Fibroblast of gingiva (primary cell): ENCODE measurements at places on chromosomes 11 and 22.
A peak's percentile ranks its signal among the peaks of the same experiment; 100 is the strongest.

GRCh38 chr22:44214764-44215163 is 34.0 kb downstream of the PARVG start:
- no peak for DNase-seq

- no peak for DNase-seq
Observed at GRCh38 chr11:100994966-100995365, 134.6 kb downstream of the PGR start.

DNA sequence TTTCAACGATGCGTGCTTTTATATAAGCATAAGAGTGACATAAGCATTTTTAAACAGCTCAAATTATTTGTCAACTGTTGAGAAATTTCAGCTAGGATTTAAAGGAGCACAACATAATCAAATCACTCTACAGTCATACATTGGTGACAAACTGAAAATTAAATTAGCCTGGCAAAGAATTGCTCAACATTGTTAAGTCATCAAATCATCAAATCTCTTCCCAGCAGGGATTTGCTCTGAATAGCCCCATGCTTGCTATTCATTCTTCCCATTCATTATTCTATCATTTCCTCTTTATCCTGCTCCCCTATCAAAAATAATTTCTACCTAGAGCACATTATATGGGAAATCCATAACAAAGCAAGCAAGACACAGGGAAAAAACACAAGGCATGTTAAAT is 198.7 kb upstream of the LUZP2 start:
- no peak for DNase-seq

GRCh38 chr22:25829237-25829636 is 87.2 kb downstream of the MYO18B start:
- DNase-seq, result no peak

- peak; percentile 83 for DNase-seq
Observed at GRCh38 chr22:32622004-32622743, 147.6 kb downstream of the FBXO7 start.

- DNase-seq, result no peak
Observed at GRCh38 chr11:33691066-33691864, 9.4 kb downstream of the C11orf91 start.

DNA sequence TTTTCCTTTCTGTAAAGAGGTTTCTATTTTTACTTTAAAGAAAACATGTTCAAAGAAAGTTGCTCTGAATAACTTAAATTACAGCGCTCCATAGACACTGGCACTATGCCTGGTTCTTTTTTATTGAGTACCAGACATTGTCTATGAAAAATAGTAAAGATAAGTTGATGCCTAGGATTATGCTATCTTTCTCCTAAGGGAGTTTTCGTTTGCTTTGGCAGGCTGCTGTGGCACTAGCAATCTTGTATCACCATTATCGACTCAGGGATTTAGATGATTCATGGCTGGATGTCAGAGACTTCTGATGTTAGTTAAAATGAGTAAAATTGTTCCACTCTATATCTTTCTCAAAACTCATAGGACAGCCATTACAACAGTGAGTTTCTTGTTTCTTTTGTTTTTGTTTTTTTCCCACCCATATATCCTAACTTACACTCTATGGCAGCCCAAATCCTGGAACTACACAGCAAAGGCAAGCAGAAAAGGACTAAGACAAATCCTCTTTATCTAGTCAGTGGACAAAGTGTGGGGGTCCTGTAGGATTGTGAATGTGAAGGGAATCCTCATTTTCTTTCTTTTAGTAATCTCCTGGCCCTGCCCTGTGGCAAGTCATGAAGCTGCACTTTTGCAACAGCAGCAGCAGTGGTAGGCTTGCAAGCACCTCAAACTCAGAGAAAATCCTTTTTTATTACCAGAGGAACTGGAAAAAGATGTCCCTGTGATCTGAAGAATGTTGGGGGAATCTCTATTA is 20.7 kb downstream of the SLN start:
- no peak for DNase-seq

DNA sequence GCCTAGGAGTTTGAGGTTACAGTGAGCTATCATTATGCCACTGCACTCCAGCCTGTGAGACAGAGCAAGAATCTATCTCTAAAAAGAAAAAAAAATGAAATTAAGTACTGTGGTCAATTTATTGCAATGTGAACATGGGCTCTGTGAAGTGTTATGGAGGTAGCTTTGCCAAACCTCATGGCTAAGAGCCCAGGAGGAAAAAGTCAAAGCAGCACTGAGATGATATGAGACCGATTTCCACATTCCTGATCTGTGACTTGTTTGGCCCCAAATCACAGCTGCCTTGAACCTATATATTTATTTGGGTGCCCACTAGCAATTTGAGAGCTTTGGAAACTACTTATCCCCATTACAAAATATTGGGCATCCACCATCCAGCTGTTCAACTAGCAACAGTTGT is 29.8 kb upstream of the TMEM135 start:
- peak; percentile 69 for DNase-seq

DNA sequence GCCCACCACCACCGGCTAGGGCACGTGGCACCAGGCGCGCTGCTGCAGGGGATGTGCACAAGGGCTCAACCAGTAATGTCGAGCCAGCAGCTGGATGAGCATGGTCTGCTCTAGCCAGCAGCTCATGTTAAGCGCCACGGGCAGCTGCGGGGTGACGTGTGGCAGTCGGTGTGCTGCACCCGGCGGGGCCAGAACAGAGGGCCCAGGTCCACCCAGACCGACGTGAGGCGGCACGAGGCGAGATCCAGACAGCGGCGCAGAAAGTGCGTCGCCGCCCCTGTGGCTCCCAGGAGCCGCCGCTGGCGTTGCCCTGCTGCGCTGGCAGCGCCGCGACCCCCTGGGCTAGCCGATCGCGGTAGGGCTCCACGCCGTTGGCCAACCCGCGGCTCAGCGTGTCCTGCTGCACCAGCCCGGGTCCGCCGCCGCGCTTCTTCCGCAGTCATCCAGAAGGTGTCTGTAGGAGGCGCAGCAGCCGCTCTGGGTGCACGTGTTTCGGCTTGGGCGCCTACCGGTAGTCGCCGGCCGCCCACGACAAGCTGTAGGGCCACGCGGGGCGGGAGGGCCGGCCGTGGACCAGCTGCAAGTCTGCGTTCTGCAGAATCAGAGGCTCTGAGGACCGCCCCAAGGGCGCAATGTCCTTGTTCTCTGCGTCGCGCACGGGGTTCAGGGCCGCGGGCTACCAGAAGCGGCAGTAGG is 4.6 kb upstream of the GALR3 start:
- peak; percentile 46 for DNase-seq

DNA sequence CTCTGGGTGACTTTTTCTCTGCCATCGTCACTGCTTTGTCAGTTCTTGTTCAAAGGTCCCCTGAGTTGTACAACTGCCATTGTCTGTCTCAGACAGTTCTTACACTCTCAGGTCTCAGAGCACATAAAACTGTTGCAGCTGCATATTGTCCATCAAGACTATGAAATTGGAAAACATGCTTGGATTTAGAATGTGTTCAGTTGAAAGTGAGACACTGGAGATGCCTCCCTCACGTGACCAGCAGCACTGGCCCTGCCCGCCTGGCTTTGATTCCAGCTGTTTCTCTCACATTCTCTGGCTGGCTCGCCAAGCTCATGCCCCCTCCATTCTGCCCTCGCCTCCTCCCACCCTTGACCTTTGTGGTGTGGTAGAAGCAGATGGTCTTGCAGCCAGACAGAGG is 244.2 kb downstream of the NTM start:
- no peak for DNase-seq

GRCh38 chr22:50696799-50697561 is 24.4 kb downstream of the SHANK3 start:
- DNase-seq, result no peak

DNA sequence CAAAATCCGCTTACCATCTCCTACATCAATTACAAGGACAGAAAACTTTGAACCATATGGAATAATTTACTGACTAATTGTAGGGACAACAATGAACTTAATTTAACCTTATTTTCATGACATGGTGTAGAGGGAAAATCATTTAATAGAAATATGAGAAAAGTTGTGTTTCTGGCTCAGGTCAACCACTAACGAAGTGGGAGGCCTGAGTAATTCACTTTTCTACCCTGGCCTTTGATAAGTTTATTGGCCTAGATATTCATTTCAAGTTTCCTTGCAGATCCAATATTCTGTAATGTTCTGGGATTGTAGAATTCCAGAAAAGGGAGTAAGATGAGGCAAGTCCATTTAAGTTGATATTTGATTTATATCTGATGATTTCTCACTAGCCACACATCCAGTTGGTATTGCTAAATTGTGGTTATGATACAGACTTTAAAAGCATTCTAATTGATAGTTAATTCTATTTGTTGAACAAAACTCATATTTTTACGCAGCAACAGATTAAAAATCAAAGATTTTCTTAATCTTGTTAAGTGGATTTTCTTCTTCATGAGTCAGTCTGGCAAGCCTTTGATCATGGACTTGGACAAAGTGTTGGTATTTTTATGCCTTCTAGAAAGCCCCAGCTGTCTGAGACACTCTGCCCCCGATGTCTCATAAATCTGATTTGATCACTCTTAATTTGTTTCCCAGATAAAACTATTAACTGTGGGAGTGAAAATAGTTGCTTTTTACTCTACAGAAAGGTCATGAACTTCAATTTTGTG is 336.5 kb downstream of the TMEM135 start:
- no peak for DNase-seq

DNA sequence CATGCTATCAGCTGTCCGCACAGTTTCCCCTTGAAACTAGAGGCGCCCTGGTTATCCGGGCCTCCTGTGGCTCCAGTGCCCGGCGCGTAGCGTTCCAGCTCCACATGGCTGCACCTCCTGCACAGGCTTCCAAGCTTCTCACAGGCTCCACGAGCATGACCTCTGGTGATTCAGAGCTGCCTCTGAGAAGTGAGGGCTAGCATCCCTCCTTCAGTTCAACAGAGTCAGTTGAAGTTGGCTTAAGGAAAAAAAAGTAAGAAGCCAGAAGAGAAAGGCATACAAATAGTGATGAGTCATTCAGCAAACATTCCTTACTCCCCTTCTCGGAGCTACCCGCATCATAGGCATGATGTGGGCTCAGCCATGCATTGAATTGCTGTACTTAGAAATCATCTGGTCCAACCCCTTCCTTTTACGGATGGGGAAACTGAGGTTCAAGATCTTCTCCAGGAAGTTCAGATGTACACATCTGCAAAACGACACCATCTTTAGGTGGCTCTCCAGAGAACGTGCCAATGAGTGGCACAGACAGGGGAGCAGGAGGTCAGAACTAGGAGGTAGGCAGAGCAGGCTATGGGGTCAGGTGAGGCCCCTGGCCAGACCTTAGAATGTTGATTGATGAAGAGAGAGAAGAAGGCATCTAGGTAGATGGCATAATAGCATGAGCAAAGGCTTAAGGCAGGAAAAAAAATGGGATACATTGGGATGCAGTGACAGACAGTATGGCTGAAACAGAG is 216.3 kb upstream of the TBCEL start:
- peak; percentile 30 for DNase-seq

- no peak for DNase-seq
Observed at GRCh38 chr11:116035977-116036376, 531.8 kb upstream of the CADM1 start.

GRCh38 chr11:64180891-64181290 is 5.1 kb upstream of the STIP1 start:
- DNase-seq, result no peak

DNA sequence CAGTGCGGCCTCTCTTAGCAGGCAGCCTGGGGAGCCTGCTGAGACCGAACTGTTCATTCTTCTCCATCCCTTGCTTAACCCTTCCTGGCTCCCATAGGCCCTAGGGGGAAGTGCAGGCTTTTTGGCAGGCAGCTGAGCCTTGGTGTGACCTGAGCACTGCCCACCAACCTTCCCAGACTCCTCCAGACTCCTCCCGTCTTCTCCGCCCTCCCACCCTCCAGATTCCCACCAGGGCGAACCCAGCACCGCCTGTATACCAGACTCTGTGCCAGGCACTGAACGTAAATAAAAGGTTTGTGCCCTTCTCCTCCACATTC is 7.9 kb downstream of the RELT start:
- no peak for DNase-seq

GRCh38 chr22:43859176-43859575 is 3.1 kb downstream of the SULT4A1 start:
- no peak for DNase-seq

GRCh38 chr22:26977741-26978376 is 320.5 kb downstream of the MIAT start:
- DNase-seq, result no peak

DNA sequence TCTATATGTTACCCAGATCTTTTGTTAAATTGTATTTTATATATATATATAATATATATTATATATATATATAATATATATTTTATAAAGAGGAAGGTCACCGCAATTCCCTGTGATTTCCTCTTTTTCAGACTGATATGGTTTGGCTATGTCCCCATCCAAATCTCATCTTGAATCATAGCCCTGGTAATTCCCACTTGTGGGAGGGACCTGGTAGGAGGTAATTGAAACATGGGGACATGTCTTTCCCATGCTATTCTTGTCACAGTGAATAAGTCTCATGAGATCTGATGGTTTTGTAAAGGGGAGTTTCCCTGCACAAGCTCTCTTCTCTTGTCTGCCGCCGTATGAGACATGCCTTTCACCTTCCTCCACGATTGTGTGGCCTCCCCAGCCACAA is 157.6 kb downstream of the RAB38 start:
- DNase-seq, result no peak

- no peak for DNase-seq
Observed at GRCh38 chr22:30280505-30280904, 8.8 kb downstream of the CASTOR1 start.

DNA sequence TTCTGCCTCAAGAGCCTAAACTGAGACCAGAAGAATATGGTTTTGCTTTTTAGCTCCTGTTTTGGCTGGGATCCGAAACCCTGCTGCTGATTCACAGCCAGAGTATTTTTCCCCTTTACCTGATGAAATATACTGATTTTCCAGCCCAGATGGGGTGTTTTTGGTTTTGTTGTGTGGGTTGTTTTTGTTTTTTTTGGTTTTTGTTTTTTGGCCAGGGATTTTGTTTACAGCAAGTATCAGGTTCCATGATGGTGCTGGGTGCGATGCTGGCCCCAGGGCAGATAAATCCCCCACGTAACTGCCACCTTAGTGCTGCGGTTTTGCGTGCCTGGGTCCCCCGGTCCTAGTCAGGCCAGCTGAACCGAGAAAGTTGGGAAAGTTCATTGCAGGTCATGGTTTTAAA is 103.7 kb downstream of the ZBTB16 start:
- no peak for DNase-seq

DNA sequence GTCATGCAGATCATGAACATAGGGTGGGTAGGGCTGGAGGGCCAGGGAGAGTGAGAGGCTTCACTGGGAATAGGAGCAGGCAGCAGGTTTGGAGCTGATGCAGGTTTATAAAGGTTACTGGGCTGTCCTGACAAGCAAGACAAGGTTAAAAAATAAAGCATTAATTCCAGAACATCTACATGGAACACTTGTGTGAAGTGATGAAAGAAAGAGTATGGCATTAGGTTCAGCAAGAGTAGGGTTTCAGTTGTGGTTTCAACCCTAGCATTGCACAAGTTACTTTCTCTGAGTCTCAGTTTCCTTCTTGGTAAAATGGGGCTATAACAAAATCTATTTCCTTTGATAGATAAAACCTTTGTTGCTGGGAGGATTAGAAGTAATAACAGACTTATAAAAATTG is 114.6 kb upstream of the SESN3 start:
- no peak for DNase-seq

GRCh38 chr11:103491777-103492176 is 382.6 kb downstream of the DYNC2H1 start:
- no peak for DNase-seq
